ENCODE measurements at places on chromosomes 6 and 20.

- DNase-seq: peak; percentile 90
Measured at GRCh38 chr6:80438772-80439171, 332.3 kb downstream of the BCKDHB start.

DNA sequence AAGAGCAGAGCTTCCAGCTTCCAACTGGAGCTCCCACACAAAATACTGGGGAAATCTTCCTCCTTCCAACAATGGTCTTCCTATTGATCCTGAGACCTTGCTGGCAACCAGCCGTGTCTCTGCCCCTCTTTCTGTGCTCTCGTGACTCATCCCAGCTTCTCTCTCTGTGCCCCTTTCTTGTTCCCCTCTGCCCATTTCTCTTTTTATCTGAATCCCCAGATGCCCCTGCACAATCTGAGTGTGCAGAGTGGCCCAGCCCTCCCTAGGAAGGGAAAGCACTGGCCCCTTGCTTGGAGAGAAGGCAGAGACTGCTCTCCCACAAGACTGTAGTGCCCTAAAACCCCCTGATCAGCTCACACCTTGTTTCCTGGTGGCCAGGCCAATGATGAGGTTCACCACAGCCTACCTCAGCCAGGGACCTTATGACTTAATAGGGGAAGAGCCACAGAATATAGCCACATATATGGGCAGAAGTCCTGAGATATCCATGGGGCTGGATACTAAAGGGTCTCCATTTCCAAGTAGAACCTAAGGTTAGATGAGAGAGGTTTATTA lies 23.1 kb upstream of the MAS1L start:
- DNase-seq: no peak

GRCh38 chr20:19025430-19026120 lies 186.9 kb upstream of the SLC24A3 start:
- no peak for DNase-seq

DNA sequence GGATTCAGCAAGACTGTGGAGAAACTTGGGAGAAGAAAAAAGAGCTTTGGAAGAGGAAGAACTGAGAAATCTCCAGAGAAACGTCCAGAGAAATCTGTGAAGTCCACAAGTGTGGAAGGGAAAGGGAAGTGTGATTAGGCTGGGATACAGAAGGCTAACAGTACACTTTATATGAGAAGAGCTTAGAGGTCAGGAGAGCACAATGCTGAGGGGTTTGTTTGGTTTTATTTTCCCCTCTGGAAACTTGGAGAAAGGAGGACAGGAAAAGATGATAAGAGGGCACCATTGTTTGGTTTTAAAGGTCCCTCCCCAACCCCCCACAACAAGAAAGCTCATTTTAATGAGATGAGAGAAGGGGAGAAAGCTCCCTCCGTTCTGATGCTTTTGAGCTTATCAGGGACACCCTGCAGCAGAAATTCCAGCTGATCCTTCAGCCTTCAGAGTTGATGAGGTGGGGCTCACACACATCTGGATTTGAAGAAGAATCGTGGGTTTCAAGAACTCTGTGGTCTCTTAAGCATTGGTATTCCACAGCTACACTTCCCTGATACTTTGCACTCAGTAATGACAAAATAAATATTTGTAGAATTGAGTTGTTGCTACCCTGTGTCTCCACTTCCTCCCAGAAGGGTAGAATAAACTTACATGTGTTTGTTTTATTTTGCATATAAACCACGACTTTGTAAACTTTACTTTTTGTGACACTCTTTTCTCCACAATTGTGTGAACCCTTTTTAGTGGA lies 1.9 kb downstream of the NT5E start:
- no peak for DNase-seq

GRCh38 chr6:116385459-116385802 lies 14.7 kb downstream of the DSE start:
- DNase-seq: peak; percentile 82

GRCh38 chr6:37965964-37966676 lies 146.6 kb downstream of the ZFAND3 start:
- peak; percentile 48 for DNase-seq

GRCh38 chr6:75267461-75267860 lies 17.1 kb downstream of the TMEM30A start:
- DNase-seq: no peak

Data from IMR-90 (cell line).